Activated CD4-positive, alpha-beta T cell treated with anti-CD3 and anti-CD28 coated beads, Interleukin-2, amount 10 ng/mL, durations not matched to agents 7 days and 5 days (primary cell): ENCODE measurements at places on chromosomes 6 and 20. TPM values are rescaled to one million over a fixed set of nuclear protein-coding genes. Genes with fewer than 3 reads are reported as not detected.

- DNase-seq, result no peak
Measured at GRCh38 chr20:17520583-17520982, 10.6 kb downstream of the BFSP1 start.

DNA sequence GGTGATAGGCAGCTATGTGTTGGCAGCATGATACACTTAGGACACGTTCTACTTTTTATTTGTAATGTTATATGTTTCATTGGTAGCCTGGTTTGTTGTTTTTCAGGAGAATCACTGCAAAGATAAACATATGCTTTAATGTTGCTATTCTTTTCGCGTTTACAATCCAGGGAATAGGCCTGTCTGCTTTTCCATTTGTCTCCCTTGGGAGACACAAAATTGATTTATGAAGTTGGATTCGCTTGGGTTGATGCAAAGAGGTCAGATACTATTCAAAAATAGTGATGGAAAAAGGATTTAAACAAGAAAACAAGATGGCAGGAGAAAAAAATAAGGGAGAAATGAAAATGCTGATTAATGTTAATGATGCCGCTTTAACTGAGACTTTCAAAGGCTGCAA lies 179.5 kb upstream of the SOX4 start:
- DNase-seq, result no peak

DNA sequence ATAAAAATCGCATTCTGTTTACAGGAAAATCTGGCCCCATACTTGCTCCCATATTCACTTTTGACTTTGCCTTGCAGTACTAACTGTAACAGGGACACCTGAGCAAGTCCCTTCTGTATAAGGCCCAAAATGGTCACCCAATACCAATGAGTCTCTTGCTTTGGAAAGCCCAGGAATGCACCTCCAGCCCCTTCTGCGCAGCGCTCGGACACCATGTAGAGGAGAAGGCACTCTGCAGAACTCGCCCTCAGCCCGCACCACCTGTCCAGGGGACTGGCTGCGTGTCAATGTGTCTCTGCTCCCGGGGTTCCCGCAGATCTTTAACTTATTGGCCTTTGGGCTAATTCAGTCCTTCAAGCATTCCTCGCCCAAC lies 746 bp upstream of the PRND start:
- DNase-seq, result no peak

DNA sequence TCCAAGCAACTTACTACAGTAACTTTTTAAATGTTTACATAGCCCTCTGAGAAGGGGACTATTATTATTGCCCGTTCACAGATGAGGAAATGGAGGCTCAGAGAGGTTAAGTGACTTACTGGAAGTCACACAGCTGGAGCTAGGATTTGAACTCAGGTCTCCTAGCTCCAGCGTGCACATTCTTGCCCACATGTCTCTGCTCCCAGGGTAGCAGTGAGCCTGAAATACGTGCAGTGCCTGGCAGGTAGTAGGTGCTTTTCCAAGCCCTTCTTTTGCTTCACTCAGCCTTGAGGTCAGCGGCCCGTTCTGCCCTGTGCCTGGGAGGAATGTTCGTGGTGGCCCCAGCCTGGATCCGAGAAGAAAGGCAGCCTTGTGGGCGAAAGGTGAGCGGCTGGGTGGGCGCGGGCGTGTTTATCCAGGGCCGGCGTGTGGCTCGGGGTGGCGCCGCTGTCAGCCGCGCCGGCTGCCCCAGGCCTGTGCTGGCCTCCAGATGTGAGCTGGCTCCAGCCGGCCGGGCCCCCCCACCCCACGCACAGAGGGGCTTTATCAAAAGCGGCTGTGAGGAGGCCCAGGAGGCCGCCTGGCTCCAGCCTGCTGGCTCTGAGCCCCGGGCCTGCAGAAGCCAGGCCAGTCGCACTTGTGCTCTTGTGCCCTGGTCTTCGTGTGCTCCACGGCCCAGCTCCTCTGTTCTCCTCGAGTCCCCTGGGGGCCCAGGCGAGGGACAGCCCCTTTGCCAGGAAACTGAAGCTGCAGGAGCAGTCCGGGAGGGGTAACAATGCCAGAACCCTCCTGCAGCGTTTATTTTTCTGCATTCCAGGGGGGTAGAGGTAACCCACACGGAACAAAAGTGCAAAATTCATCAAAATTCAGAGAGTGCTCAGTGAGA lies 58.1 kb downstream of the UBE2V1 start:
- no peak for DNase-seq

GRCh38 chr20:22924046-22924737 lies 110.9 kb upstream of the SSTR4 start:
- DNase-seq, result no peak

The DDRGK1 gene
- 46.5 TPM for total RNA-seq

- DNase-seq, result no peak
Measured at GRCh38 chr20:46303176-46303956, 4.9 kb downstream of the CDH22 start.

GRCh38 chr20:33685328-33686099 lies 671 bp downstream of the E2F1 start:
- peak; percentile 68 for DNase-seq

The RAET1G gene
- total RNA-seq, result not detected

The OTOR gene
- not detected for total RNA-seq

The CST11 gene
- not detected for total RNA-seq

The AIG1 gene
- total RNA-seq, result 12.1 TPM

GRCh38 chr6:137910424-137910834 lies 43.4 kb downstream of the TNFAIP3 start:
- DNase-seq, result no peak

GRCh38 chr20:3446779-3447178 lies 24.0 kb upstream of the ATRN start:
- no peak for DNase-seq

The COQ3 gene
- total RNA-seq, result 8.2 TPM

DNA sequence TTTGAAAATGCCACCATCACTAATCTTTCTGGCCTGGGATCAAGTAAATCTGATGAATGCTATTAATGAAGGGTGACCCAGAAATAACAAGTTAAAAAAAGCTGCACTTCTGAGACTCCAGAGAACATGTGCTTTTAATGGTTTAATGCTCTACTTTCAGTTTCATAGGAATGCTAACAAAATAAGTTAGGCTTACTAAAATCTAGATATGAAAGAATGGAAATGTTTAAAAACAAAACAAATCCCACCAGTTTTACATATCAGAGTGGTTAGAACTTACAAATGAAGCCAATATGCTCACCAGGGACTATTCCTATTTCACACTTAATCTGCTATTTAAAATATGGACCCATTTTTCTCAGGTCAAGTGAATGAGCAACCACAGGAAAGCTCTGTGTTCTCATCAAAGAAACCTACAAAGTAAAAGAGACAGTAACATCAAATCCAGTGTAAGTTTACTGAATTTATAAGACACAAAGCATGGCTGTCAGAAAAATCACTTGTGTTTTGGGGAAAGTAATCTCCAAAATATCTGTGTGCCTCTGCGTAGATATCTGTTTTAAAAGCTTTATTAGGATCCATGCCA lies 40.3 kb downstream of the FYN start:
- no peak for DNase-seq

DNA sequence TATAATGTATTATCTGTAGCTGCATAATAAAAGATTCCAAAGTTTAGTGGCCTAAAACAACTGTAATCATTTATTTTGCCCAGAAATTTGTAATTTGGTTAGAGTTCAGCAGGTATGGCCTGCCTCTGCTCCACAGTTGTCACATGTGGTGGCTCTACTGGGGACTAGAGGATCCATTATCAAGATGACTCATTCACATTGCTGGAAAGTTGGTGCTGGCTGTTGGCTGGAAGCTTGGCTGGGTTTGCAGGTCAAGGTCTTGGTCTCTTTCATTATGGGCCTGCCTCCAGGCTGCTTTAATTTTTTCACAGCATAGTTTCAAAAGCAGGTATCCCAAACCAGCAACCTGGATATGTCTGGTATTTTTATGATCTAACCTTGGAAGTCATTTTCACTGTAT lies 17.6 kb downstream of the TRDN start:
- DNase-seq, result no peak

GRCh38 chr20:16224836-16225235 lies 348.4 kb downstream of the KIF16B start:
- no peak for DNase-seq

The MCCD1 gene
- not detected for total RNA-seq

The MRPL14 gene
- 47.2 TPM for total RNA-seq

DNA sequence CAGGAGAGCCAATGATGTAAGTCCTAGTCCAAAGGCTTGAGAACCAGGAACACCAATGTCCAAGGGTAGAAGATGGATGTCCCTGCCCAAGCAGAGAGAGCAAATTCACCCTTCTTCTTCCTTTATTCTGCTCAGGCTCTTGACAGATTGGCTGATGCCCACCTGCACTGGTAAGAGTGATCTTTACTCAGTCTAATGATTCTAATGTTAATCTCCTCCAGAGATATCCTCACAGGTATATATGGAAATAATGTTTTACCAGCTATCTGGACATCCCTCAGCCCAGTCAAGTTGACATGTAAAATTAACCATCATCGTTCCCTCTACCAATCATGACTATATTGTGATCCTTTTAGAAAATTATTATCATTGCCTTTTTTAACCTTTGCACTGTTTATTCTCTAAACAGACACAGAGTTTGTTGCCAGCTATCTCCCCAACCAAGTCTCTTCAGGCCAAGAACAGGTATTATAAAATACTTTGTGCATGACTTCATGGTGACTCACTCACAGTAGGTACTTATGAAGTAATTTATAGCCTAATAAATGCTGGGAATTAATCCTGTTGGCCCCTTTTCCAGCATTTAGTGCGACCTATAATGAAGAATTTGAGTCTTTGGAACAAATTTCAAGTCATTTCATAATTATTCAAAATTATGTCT lies 26.2 kb upstream of the TSHZ2 start:
- DNase-seq, result no peak

GRCh38 chr6:113634352-113635163 lies 222.6 kb upstream of the MARCKS start:
- no peak for DNase-seq

GRCh38 chr20:37986873-37987601 lies 46.2 kb downstream of the TTI1 start:
- DNase-seq, result no peak

DNA sequence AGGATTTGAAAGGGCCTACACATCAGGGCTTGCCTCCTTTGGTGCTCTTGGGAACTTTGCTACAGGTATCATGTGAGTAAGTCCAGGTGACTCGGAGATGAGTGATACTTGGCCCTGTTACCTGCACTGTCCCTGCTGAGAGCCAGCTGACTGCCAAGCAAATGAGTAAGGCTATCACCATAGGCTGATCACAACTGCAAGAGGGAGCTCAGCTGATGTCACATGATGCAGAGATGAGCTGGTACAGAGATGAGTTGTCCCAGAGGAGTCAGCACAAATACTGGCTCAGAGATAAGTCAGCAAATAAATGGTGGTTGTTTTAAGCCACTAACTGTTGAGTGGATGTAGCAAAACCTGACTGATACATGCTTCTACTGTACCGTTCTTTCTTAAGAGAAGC lies 41.4 kb downstream of the LAMP5 start:
- DNase-seq, result no peak

GRCh38 chr6:113047148-113047547 lies 700.0 kb downstream of the RFPL4B start:
- DNase-seq, result no peak

- DNase-seq, result peak; percentile 88
Measured at GRCh38 chr6:134173936-134174671, 121.7 kb upstream of the SLC2A12 start.

The ZNF341 gene
- total RNA-seq, result 5.8 TPM

GRCh38 chr6:142235272-142235671 lies 66.5 kb upstream of the ADGRG6 start:
- no peak for DNase-seq

GRCh38 chr20:774016-774659 lies 5.8 kb upstream of the SLC52A3 start:
- no peak for DNase-seq
